Myometrial cell (primary cell): ENCODE measurements at places on chromosomes 3 and 15. TPM values are rescaled to one million over a fixed set of nuclear protein-coding genes. Genes with fewer than 3 reads are reported as not detected.

The NPTN gene
- 133 and 148 TPM in 2 replicates for total RNA-seq

The C3orf80 gene
- not detected in 2 replicates for total RNA-seq

The FILIP1L gene
- 35.1 and 40.1 TPM in 2 replicates for total RNA-seq

The CADPS gene
- total RNA-seq, result under 0.01 and 0.71 TPM in 2 replicates

The RHO gene
- not detected in 2 replicates for total RNA-seq

The MEGF11 gene
- not detected in 2 replicates for total RNA-seq

The GOLIM4 gene
- total RNA-seq, result 35.2 and 44.1 TPM in 2 replicates

The DHX36 gene
- 18.8 and 23.9 TPM in 2 replicates for total RNA-seq

The RGMA gene
- under 0.01 and 0.35 TPM in 2 replicates for total RNA-seq

The OR5AC2 gene
- not detected in 2 replicates for total RNA-seq

The VPS39 gene
- total RNA-seq, result 32.9 and 36.7 TPM in 2 replicates

The NAALADL2 gene
- 0.86 and 0.89 TPM in 2 replicates for total RNA-seq

The RHOV gene
- total RNA-seq, result not detected in 2 replicates

The TMEM42 gene
- total RNA-seq, result 19.6 and 34.6 TPM in 2 replicates

The CADM2 gene
- not detected in 2 replicates for total RNA-seq

The ENTPD3 gene
- not detected in 2 replicates for total RNA-seq

The CHST13 gene
- not detected in 2 replicates for total RNA-seq

The UBAP1L gene
- total RNA-seq, result 0.18 and 0.29 TPM in 2 replicates

The GP9 gene
- not detected in 2 replicates for total RNA-seq

The C2CD4A gene
- total RNA-seq, result not detected in 2 replicates

The USP19 gene
- 44.8 and 47.3 TPM in 2 replicates for total RNA-seq

The FBLN2 gene
- 13.1 and 16.1 TPM in 2 replicates for total RNA-seq

The SCN5A gene
- 0.18 TPM in 1 of 2 replicates, not detected in the other for total RNA-seq

The TMEM207 gene
- total RNA-seq, result not detected in 2 replicates

The STRC gene
- not detected in 2 replicates for total RNA-seq

The ATP13A5 gene
- total RNA-seq, result not detected in 2 replicates

The BUB1B gene
- total RNA-seq, result 15.3 and 22.3 TPM in 2 replicates

The ZNF710 gene
- 8.1 and 8.9 TPM in 2 replicates for total RNA-seq

The DAZL gene
- not detected in 2 replicates for total RNA-seq

The SLC24A5 gene
- not detected in 2 replicates for total RNA-seq

The GREM1 gene
- total RNA-seq, result 2.3 and 4.3 TPM in 2 replicates

The PLAAT1 gene
- not detected in 2 replicates for total RNA-seq

The CPNE9 gene
- total RNA-seq, result not detected in 2 replicates

The P2RY13 gene
- total RNA-seq, result not detected in 2 replicates

The TMEM266 gene
- 0.53 TPM in 1 of 2 replicates, not detected in the other for total RNA-seq

The KBTBD13 gene
- total RNA-seq, result not detected in 2 replicates

The SCG3 gene
- total RNA-seq, result not detected in 2 replicates

The SCAANT1 gene
- not detected in 2 replicates for total RNA-seq

The GOLGA6L25 gene
- not detected in 2 replicates for total RNA-seq

The SEMA7A gene
- total RNA-seq, result 71.4 and 86.2 TPM in 2 replicates

The HRH1 gene
- total RNA-seq, result 10.3 and 11.2 TPM in 2 replicates

The TRH gene
- total RNA-seq, result 0.18 and 0.86 TPM in 2 replicates

The GOLGB1 gene
- 20.8 and 22.7 TPM in 2 replicates for total RNA-seq

The SMARCC1 gene
- 23.6 and 23.9 TPM in 2 replicates for total RNA-seq

The CCDC9B gene
- total RNA-seq, result 5.2 and 5.3 TPM in 2 replicates

The RLBP1 gene
- total RNA-seq, result not detected in 2 replicates

The RTP3 gene
- not detected in 2 replicates for total RNA-seq

The TMEM158 gene
- 83.0 and 89.3 TPM in 2 replicates for total RNA-seq

The C2CD4B gene
- not detected in 2 replicates for total RNA-seq

The CLEC3B gene
- 2.3 and 7.2 TPM in 2 replicates for total RNA-seq

The RAB7A gene
- 58.2 and 67.2 TPM in 2 replicates for total RNA-seq

The POMGNT2 gene
- total RNA-seq, result 16.1 and 17.2 TPM in 2 replicates

The SLC26A6 gene
- 19.3 and 26.2 TPM in 2 replicates for total RNA-seq

The KBTBD12 gene
- total RNA-seq, result not detected in 2 replicates

The GOLGA6L10 gene
- 0.29 and 1.8 TPM in 2 replicates for total RNA-seq

The MYO5C gene
- total RNA-seq, result not detected in 2 replicates

The SLCO2A1 gene
- 0.18 and 0.58 TPM in 2 replicates for total RNA-seq

The RBM15B gene
- 22.2 and 24.1 TPM in 2 replicates for total RNA-seq

The C3orf18 gene
- 10.7 and 17.2 TPM in 2 replicates for total RNA-seq

The MAP6D1 gene
- 8.9 and 10.4 TPM in 2 replicates for total RNA-seq
